ENCODE measurements at places on chromosomes 2 and 18.

- DNase-seq = no peak
These were observed 27.7 kb downstream of the IMPA2 start for GRCh38 chr18:12008842-12009580.

GRCh38 chr18:56273541-56274219 is 364.7 kb downstream of the TXNL1 start:
- DNase-seq = no peak

- DNase-seq = no peak
These were observed 886.4 kb upstream of the CDH2 start for GRCh38 chr18:29063346-29063745.

DNA sequence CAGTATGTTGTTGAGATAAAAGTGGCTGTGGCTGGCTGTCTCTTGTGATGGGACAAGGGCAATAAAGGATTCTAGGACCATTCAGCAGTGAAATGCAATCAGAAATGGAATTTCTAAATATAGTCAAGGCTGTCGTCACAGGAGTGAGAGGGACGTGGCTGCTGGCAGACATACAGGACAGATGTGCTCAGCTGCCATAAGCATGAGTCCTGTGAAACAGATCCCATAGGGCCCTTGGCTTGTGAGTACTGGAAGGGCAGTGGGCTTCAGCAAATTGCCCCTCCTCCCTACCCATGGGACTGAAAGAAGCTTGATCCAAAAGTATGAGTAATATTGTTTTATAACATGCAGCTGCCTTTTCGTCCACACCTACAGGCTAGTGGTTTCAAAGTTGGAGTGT is 4.2 kb upstream of the CNNM3 start:
- DNase-seq = no peak

DNA sequence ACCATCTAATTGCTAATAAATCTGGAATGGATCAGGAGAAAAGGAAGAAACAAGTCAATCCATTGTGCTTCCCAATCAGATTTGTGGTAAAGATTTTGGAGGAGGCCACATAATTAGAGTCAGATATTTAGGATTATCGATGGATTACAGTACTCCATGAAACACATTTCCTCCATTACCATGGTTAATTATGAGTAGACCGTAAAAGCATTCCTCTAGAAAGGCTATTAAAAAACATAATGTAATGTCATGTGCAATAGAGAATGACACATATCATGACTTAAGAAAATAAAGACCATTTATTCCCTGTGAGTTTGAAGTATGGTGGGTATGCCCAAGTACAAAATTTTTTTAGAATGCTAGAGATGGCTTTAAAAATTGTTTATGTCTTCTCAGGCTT is 96.1 kb downstream of the ITGA4 start:
- no peak for DNase-seq

GRCh38 chr2:45483997-45484396 is 127.1 kb downstream of the SRBD1 start:
- no peak for DNase-seq

DNA sequence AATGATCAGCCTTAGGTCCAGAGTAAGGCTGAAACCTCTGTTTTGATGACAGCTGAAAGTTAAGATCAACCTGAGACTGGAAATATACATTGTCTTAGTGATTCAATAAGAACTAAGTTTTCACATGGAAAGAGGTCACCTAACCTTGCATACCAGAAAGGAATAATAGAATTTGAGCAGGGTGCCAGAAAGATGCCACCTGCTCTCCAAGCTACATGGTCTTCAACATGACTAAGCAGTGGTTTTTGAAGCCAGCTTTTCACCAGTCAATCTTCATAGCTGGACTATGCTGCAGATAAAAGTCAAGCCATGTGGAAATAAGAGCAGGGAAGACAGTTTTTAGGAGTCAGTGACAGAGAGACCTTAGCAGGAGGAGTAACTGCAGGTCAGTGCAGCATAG is 589.4 kb upstream of the SYT4 start:
- DNase-seq = no peak

GRCh38 chr2:110748489-110748867 is 16.1 kb downstream of the ACOXL start:
- DNase-seq = peak; percentile 35

DNA sequence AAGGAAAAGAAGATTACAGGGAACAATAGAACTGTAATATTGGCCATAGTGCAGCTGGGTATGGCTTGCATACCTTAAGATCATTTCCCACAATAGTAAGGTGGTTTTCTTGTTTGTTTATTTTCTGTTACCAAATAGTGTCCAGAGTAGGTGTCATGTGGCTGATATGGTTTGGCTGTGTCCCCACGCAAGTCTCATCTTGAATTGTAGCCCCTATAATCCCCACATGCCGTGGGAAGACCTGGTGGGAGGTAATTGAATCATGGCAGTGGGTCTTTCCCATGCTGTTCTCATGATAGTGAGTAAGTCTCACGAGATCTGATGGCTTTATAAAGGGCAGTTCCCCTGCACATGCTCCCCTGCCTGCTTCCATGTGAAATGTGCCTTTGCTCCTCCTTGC is 190.1 kb downstream of the ICOS start:
- DNase-seq = no peak

DNA sequence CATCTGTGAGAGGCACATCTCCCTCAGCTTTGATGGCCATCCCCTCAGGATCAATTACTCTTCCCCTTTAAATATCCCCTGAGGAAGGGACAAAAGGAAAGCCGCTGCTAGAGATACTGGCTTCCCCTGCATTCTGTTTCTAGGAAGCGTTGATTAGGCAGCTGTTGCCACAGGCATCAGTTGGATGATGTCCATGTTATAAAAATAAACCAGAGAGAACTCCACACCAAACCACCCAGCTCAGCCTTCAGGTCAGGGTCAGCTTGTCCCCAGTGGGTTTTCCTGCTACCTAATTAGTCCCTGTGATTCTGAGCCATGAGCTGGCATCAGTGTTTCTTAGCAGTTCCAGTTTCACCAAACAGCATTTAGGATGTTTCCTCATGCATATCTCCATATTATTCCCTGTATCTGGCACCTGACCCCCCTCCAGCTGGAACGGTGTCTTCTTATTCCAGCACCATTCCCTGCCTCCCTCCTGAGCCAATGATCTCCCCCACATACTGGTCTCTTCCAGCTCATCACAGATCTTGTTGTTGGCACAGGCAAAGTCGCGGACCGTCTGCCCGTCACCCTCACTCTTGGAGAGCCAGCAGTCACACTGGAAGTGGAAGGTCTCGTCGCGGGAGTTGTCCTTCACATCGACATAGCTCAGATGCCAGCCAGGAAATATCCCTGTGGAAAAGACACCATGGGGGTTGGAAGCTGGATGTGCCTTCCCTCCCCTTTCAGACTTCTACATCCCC is 168.4 kb downstream of the LOXHD1 start:
- DNase-seq = no peak

- DNase-seq = peak; percentile 49
These were observed 75.1 kb downstream of the CTAGE1 start for GRCh38 chr18:22342625-22343024.

GRCh38 chr2:57180042-57180567 is 866.5 kb upstream of the VRK2 start:
- no peak for DNase-seq

- DNase-seq = no peak
These were observed 14.9 kb downstream of the TYW5 start for GRCh38 chr2:199940373-199940772.

DNA sequence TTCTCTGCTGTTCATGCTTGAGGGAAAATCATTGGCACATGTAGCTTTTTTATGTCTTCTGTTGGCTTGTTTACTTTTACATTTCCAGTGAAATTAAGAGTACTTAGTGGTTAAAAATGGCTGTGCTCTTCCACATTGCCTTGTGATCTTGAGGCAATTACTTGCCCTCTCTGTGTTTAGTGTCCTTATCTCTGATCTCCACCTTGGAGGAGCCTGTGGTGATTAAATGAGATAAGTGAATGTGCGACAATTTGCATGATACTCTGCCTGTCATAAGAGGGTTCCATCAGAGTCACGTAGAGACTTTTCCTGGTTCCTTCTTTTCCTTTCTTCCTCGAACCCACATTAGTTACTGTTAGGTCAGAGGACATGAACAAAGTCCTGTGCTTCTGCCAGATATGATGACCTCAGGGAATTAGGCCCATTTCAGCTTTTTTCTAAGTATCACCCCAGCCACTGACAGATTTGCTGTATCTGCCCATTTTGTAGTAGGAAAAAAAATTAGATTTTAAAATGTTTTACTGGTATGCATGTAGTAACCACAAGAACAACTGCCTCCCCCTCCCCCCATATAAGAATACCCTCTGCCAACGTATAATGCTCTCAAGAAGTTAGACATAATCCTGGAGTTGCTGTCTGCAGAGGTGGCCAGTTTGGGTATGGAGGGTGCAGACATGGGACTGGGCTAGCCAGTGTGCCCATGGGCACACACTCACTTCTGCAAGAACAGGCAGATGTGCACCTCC is 51.9 kb downstream of the TET3 start:
- no peak for DNase-seq

GRCh38 chr2:147882631-147883030 is 37.8 kb downstream of the ACVR2A start:
- no peak for DNase-seq

GRCh38 chr2:12256206-12256605 is 460.5 kb upstream of the TRIB2 start:
- DNase-seq = no peak

GRCh38 chr18:60639836-60640235 is 267.3 kb upstream of the MC4R start:
- no peak for DNase-seq

- no peak for DNase-seq
These were observed 103.6 kb downstream of the DNAH6 start for GRCh38 chr2:84619794-84620371.

DNA sequence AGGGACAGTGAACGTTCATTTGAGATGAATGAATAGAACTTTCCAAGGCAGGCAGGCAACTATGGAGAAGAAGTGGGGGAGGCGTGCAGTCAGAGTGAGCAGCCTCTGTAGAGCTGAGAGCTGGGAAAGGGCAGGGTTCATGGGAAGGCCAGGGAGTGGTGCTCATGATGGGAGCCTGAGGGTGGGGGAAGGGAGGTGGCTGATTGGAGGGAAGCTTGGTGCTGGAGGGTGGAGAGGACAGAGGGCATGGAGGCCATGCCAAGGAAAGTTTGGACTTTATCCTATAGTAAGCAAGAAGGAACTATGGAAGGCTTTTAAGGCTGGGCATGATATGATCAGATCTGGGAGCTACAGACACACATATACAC is 47.6 kb upstream of the LGALSL start:
- DNase-seq = no peak

- no peak for DNase-seq
These were observed 72.2 kb upstream of the CHRNA1 start for GRCh38 chr2:174836377-174836994.

- peak; percentile 45 for DNase-seq
These were observed 1.4 kb upstream of the HSBP1L1 start for GRCh38 chr18:79962835-79963657.

- DNase-seq = no peak
These were observed 277.9 kb downstream of the DCC start for GRCh38 chr18:52617931-52618330.

DNA sequence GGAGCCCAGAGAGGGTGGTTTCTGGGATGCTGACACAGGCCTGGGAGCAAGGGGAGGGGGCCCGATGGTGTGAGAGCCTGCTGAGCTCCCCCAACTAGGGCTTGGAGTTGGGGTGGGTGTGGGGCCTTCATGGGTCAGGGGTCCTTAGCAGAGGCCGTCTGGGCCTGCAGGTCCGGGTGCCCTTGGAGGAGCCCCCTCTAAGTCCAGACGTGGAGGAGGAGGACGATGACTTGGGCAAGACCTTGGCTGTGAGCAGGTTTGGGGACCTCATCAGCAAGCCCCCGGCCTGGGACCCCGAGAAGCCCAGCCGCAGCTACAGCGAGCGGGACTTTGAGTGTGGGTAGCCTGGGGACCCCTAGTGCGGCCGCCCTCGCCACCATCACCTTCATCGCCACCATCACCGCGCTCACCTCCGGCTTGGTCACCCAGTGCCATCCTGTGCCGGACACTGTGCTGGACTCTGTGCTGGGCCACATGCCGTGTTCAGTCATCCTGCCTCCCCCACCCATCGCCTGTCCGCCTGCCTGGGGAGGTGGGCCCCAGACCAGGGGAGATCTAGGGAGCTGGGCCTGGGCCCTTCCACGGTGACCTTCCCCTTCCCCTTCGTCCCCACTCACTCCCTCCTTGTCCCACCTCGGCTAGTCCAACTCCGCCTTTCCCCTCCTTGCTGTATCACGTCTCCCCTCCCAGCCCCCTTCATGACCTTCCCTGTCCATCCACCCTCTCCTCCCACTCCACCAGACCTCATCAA is 980 bp downstream of the SLC4A3 start:
- DNase-seq = no peak

Data from CD4-positive, alpha-beta T cell treated with Interleukin-17A for 4 hours (primary cell).